Astrocyte of the spinal cord (primary cell): ENCODE measurements at places on chromosomes 1 and 21.

DNA sequence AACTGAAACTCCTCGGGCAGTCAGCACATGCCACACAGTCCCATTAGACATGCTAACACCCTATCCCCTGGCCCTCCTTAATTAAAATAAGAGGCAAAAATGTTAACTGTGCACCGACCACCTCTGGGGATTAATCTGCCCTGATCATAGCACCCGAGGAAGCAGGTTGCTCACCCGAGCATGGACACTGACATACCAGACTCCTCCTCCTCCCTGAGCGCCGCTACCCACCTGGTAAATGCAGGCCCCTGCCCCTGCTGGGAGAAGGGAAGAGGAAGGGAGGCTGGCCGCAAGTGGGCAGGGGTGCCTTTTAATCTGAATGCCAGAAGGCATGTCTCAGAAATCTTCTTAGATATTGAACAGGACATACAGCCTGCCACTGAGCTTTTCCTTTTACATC is 360.9 kb downstream of the RRAGC start:
- DNase-seq: no peak

GRCh38 chr1:192342842-192343241 is 26.1 kb downstream of the RGS21 start:
- no peak for DNase-seq

DNA sequence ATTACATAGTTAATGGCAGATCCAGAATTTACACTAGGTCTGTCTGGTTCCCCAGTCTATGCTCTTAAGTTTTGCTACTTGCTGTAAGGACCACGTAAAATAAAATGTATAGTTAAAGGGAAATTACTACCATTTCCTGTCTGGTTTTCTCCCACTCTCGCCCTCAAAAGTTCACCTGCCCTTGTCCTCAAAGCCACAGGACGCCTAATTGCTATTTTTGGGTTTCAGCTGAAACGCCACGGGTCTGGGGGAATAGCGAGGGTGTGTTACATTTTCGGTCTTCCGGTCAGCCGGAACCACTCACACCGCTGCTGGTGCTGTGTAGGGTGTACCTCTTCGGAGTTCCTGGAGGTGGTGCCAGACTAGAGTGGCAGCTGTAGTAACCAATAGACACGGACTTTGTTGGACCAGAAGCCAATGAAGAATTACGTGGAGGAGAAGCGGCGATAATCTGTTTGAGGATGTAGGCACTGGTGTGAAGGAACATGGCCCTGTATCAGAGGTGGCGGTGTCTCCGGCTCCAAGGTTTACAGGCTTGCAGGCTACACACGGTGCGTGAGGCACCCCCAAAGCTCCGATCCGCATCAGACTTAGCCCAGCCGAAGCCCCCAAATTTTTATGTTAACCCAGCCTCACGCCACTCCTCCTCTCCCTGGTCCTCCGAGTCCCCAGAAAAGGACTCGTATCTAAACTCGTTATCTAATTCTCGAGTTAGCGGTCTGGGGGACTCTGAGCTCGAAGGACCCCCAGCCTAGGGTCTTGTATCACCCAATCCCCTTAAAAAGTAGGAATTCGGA is at the start of gene TARS2:
Gene TARS2, plus strand, starts transcription at position 454 of the 797 bp plus-strand sequence. Its CDS starts 32 bp downstream, at position 486.
- DNase-seq: peak; percentile 99

- no peak for DNase-seq
These were observed at the start of gene ASTN1 for GRCh38 chr1:177164380-177165068. TSS of gene ASTN1 (minus strand) at chr1:177164712. CDS start at chr1:177164676, 36 bp downstream.

DNA sequence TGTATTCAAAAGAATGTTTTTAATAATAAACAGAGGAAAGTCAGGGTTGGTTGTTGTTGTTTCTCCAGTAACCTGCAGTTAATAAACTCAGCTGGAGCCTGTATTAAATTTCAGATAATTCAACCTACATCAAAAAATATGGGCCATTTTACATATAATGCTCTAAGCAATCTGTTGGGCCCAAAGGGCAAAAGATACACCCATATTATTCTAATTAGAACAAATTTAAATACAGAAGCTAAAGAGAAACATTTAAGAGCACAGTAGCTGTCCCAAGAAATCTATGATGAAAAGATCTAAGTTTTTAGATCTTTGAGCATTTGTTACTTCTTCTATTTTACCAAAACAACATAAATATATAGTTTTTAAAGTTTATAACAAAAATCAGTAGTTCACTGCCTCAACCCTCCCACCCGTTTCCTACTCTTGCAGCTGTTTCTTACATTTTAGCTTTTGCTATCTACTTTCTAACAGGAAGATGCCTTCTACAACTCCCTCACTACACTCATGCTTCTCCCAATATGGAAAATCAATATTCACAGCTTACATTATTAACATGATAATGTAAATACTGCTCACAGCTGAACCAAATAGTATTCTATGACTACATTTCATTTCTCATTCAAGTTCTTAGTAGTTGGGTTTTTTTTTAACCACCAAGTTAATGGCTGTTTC is 94.9 kb upstream of the LBR start:
- DNase-seq: no peak

DNA sequence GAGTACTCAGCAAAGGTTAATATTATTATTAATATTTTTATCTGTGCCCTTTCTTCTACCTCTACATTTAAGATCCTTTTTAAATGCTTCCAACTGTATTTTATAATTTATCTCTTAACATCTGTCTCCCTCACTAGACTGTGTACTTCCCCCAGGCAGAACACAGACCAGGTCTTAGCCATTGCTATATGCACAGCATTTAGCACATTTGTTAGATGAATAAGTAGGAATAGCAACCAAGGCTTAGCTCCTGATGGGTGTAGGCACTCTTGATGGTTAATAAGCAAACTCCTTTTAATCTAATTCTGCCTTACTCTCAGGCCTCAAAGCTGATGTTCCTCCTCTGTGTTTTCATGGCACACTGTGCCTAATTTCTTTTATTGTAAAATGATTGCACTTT is 83.7 kb upstream of the GNG12 start:
- no peak for DNase-seq

- no peak for DNase-seq
These were observed 24.0 kb upstream of the SAMD13 start for GRCh38 chr1:84277343-84278059.

GRCh38 chr1:200973937-200974657 is 49.4 kb downstream of the KIF21B start:
- DNase-seq: no peak

GRCh38 chr1:218660678-218661053 is 315.5 kb downstream of the TGFB2 start:
- DNase-seq: peak; percentile 88

GRCh38 chr1:197036861-197037260 is 30.2 kb downstream of the F13B start:
- DNase-seq: no peak

DNA sequence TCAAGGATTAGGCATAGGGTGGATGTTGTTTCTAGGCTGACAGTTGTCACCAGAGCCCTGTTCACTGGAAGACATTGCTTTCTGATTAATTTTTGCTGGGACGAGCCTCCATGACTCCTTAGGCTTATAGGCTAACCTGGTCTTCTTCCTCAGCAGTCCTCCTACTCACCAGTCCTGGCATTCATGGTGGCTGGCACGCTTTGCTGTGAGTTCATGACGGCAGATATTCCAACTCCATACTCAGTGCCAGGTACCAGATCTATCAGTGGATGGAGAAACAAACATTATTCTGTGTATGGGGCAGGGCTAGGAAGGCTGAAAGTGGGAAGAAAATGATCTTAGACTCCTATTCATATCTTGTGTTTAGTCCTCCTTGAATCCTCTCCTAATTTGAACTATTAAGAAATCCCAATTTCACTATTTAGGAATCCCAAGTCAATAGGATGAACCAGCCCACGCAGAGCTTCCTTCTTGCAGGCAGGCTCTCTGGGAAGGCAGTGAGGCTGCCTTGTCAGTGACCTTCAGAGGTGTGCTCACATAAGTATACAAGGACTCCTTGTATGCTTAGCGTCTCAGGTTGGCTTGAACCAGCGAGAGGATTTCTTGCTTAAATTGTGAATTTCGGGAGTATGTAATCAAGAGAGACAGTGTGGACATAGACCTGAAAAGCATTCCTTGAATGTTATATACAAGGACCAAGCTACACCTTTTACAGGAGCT is 174.6 kb upstream of the KIAA0040 start:
- DNase-seq: no peak

DNA sequence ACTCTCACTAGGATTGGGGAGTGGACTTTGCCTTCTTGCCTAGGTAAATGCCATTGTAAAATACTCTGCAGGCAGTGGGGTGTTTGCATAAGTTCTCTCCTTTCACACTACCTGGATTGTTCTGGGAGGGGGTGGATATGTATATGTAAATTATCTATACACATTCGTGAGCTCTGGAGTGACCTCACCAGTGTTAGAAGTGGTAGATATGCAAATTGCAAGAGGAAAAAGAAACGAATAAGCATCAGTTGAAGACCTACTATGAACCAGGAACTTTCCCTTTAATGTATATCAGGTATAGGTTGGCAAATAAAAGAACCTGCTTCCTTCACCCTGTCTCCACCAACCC is 1.5 kb upstream of the ARHGEF11 start:
- no peak for DNase-seq

DNA sequence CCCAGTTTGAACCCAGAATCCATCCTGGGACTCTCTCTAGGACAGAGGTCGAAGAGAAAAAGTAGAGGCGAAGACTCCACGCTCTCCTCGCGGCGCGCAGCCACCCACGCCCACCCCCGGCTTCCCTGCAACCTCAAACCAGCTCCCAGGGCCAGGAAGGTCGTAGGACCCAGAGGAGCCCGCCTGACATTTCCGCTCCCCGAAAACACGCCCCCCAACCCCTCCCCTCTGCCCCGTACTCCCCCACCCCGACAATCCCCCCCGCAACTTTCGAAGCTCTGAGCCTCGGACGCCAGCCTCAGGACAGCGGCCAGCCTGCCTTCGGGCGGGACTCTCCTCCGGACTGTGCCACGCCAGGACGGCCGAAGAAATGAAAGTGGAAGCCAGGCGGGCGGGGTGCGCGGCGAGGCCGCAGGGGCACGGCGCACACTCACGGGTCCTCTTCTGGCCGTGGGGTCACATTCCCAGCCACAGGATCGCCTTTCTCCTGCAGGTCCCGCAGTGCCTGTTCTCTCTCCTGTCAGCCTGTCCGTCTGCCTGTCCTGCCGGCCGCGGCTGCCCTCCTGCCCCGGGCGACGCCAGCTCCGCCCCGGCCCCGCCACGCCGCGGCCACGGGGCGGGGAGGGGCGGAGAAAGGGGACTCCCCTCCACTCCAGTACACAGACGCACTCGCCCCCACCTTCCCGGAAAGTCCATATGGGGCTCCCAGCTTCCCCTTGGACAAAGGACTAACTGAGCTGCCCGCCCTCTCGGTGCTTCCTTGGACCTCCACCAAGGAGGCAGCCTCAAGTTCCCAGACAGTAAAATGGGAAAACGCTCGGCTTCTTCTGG is at the start of gene MOB3C:
Gene MOB3C, minus strand, starts transcription at position 535 of the 831 bp plus-strand sequence. CDS start 3,490 bp downstream, outside the sequence.
- peak; percentile 64 for DNase-seq

GRCh38 chr1:228900099-228900885 is 165.0 kb downstream of the RHOU start:
- DNase-seq: peak; percentile 52
